GM12878 (cell line): ENCODE measurements at places on chromosomes 3 and 15.

DNA sequence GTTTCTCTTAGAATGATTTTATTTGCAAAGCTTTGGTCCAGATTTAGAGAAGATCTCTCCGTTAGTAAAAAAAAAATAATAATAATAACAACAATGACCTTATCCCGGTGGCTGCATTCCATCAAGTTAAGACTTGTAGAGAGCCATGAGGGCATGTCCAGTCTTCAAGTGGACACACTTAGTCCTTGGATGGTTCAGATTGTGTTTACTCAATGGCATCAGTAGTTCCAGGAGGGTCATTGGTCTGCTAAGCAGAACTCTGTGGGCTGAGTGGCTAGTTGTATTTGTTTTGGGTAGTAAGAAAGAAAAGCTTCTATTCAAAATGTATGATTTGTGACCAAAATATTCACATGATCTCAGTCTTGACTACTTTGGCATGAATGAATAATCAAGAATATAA lies 116.3 kb upstream of the UBE2E2 start:
- DNase-seq = no peak

DNA sequence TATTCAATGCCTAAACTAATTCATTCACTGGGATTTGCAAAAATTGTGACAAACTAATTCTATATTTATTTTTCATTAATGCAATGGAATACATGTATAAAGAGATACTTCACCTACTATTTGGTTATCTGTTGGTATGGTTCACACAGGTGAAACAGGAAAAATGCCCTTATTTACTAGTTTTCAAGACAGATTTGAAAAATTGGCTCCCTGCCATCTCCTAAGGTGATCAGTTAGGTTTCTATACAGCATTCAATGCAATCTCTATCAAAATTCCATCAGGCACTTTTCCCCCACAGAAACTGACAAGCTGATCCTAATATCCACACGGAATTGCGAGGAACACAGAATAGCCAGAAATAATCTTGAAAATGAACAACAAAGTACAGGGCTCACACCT lies 101.1 kb downstream of the DLG1 start:
- DNase-seq = no peak

GRCh38 chr3:72786668-72787067 lies 61.6 kb downstream of the SHQ1 start:
- DNase-seq = no peak

GRCh38 chr3:161560008-161560637 lies 63.5 kb downstream of the OTOL1 start:
- no peak for DNase-seq

- DNase-seq = no peak
Measured at GRCh38 chr3:42066516-42067181, 24.5 kb upstream of the TRAK1 start.

- no peak for DNase-seq
Measured at GRCh38 chr15:70098461-70099166, 897 bp upstream of the TLE3 start.

DNA sequence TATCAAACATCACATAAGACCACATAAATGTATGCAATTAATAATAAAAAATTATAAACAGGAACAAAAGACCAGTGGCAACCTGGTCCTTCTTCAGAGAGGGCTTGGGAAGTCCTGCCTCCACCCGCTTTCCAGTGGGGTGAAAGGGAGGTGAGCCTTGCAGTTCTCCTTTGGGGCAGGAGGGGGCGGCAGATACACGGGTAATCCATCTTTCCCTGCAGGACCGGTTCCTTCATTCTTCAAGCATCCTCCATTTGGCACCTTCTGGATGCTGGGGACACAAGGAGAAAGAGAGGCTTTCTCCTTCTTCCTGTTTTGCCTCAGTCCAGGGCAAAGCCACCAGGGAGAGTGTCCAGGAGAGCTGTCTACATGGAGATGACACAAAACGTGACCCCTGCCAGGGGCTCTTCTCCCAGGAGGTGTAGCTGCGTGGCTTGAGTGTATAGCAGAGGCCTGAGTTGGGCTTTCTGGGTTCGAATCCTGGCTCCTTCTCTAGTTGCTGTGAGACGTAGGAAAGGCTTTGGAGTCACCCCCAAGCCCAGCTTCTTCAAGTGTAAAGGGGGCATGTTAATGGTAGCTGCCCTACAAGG lies 23.2 kb downstream of the RPLP1 start:
- DNase-seq = no peak
